ENCODE measurements at places on chromosomes 3 and 15.

DNA sequence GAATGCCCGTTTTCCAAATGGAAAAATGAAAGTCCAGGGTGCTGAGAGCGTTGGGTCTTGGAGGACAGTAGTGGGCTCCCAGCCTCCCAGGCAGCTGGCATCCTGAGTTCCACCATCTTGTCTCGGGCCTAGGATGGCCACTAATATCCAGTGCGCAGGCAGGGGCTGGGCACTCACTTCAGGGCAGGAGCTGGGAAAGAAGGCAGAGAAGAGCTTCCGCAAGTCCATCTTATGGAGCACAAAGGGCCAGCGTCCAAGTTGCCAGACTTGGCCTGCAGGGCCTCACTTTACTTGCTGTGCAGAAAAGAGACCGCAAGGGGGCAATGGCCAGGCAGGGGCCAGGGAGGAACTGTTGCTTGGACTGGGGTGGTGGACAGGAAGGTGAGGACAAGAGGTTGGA, 46.1 kb downstream of the IQSEC1 start:
- DNase-seq, result no peak

- no peak for DNase-seq
Observed at GRCh38 chr15:88894819-88895767, at the start of gene HAPLN3. Gene HAPLN3 (minus strand): TSS chr15:88895544. CDS start chr15:88887298, 8,246 bp downstream.

DNA sequence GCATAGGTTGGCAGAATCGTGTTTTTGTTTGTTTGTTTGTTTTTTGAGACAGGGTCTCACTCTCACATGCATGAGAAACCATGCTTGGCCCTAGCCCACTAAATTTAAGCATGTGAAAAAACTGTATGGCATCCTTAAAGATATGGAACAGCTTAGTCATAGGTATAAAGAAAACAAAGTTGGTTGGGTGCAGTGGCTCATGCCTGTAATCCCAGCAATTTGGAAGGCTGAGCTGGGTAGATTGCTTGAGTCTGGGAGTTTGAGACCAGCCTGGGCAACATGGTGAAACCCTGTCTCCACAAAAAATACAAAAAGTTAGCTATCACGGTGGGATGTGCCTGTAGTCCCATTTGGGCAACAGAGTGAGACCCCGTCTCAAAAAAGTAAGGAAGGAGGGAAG, 25.2 kb downstream of the EXD1 start:
- no peak for DNase-seq

DNA sequence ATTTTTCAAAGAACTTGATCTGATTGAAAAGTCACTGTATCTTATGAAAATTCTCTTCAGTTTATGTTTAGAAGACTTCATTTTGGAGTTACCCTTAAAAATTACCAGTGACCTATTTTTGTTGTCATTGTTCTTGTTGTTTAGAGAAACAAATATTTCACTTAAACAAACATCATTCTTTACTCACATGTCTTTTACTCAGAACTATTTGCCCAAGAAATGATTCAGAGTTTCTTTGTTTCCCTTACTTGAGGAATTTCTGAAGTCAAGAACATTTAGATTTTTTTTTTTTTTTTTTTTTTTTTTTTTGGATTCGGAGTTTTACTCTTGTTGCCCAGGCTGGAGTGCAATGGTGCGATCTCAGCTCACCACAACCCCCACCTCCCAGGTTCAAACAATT, 259.6 kb upstream of the UBE2E1 start:
- DNase-seq, result no peak

DNA sequence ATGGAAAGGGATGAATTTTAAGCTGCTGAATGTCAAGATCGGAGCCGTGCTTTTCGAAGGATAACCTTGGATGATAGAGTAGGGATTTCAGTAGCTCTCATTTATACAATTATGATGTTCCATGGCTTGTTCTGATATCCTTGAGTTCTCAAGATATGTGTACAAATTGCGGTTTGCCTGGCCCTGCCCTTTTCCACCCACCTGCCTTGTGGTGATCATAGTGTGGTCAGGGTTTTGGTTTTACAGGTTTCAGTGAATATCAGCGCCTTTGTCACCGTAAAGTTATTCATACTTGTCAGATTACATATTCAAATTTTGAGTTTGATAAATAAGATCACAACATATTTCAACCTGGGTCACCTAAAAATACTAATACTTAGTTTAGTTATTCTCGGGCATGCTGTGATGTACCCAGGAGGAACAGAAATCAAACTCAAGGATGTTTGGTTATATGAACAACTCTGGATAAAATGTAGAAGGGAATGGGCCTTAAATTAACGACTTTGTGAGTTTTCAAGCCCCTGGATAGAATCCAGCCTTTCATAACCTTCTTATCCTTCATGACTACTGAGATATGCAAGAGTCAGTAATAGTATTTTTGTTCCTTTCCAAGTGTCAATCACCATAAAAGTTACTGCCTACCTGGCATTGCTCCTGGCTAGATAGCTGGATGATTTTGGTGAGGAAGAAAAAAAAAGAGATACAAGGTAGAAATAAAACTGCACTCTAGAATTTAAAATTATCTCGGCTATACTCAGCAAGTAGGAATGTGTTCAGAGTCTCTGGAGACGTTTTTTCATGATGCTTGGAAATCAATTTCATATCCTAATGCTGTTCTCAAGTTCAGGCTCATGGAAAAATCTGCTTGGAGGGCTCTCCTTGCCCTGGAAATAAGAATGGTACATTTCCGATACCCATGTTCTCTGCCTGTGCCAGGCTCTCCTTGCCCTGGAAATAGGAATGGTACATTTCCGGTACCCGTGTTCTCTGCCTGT, 209.2 kb upstream of the TPRG1 start:
- no peak for DNase-seq

- no peak for DNase-seq
Observed at GRCh38 chr3:16011376-16011775, 163.1 kb upstream of the GALNT15 start.

DNA sequence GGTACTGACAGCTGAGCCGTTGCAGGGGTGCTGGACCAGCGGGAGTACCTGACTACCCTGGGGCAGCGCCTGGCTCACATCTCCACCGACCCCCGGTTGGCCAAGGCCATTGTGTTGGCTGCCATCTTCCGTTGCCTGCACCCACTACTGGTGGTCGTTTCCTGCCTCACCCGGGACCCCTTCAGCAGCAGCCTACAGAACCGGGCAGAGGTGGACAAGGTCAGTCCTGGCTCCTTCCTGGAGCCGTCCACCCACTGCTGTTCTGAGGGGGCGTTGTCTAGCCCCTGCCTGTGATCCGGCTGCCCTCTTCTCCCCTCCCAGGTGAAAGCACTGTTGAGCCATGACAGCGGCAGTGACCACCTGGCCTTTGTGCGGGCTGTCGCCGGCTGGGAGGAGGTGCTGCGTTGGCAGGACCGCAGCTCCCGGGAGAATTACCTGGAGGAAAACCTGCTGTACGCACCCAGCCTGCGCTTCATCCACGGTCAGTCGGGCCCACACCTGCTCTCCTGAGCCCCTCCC, 45.7 kb downstream of the DHX30 start:
- no peak for DNase-seq

DNA sequence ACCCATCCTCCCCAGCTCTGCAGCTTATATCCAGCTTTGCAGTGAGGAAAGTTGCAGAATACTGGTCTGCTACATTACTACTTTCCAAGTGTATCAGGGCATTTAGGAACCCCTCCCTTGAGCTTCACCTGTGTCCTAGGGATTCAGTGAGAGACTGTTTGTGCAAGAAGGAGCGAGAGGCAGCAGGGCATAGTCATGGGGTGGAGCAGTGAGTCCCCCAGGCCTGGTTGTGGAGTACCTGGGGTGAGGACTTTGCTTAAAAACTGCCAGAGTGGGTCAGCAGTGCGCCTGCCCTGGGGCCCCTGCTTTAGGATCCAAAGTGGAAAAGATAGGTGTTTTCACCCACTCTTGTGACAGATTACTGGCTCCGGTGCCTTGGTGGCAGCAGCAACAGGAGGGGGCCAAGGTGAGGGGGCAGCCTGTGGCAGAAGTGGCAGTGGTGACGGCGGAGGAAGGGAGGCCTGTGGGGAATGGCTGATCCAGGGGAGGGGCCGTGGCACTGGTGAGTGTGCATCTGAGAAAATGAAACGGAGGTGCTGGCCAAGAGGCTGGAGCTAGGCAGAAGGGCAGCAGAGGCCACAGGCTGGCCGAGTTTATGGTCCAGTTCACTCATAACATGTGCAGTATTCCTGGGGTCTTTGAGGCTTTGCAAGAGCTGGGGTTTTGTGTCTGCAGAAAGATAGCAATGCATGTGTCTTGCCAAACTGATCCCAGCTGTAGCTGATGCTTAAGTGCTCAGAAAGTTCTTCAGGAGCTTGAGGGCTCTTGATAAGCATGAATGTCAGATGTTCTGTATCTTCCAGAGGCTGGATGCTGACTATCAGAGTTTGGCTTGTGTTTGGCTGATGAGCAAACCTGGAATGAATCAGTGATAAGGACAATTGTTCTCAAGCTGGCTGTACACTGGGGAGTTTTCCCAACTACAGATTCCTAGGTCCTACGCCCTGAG, 43.4 kb downstream of the GOLGA6A start:
- DNase-seq, result no peak

DNA sequence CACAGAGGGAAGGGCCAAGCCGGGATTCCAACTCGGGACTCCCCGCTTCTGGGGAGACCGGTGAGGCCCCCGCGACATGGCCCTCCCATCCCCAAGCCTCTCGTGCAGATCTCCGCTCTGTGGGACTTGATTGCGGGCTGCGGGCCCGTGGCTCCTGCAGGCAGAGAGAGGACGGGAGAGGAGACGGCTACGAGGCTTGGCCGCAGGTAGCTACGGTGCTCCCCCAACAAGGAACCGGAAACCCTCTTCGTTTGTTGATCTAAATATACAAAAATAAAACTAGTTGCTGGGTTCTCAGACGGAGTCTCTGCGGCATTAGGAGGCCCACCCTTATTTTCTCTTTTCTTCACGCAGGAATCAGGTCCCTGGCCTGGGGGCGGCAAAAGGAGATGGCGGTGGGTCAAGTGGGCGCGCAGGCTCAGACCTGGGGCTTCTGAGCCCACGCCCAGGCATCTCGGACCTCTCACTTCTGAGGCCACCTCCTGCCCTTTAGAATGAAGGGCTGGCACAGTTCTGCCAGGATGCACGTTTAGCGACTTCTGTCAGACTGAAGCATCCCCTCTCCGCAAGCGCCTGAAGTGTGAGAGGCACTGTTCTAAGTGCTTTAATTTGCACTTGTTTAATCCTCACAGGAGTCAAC, 10.9 kb downstream of the GNB5 start:
- DNase-seq, result no peak

GRCh38 chr3:155664925-155665695, 79.8 kb downstream of the PLCH1 start:
- DNase-seq, result peak; percentile 63

- DNase-seq, result no peak
Observed at GRCh38 chr15:90807786-90808086, 60.7 kb upstream of the FURIN start.

DNA sequence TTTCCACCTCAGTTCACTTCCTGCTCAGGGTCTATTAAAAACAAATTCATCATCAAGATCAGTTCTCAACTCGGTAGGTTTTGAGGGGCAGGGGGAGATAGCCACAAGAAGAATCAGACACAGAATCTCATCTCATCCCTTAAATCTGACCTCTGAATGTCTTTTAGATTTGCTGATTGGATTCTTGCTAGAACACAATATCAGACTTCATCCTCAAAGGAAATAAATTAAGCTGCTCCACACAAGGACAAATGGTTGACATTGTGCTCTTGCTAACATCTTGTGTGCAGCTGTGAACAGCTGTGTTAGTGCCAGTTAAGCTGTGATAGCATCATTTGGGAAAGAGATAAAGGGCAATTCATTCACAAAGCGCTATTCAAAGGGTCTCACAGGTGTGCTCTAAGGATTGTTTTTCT, 184.0 kb upstream of the ADAMTS9 start:
- DNase-seq, result no peak

DNA sequence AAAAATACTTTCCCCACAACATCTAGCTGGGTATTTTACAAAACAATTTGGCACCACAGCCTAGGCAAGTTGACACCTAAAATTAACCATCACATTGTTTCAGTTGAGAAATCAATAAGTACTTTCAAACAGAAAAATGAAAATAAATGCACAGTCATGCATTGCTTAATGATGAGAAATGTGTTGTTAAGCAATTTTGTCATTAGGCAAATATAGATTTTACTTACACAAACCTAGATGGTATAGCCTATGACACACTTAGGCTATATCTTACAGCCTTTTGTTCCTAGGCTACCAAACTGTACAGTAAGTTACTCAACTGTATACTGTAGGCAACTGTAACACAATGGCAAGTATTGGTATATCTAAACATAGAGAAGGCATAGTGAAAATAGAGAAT, 608.6 kb upstream of the BCHE start:
- no peak for DNase-seq

DNA sequence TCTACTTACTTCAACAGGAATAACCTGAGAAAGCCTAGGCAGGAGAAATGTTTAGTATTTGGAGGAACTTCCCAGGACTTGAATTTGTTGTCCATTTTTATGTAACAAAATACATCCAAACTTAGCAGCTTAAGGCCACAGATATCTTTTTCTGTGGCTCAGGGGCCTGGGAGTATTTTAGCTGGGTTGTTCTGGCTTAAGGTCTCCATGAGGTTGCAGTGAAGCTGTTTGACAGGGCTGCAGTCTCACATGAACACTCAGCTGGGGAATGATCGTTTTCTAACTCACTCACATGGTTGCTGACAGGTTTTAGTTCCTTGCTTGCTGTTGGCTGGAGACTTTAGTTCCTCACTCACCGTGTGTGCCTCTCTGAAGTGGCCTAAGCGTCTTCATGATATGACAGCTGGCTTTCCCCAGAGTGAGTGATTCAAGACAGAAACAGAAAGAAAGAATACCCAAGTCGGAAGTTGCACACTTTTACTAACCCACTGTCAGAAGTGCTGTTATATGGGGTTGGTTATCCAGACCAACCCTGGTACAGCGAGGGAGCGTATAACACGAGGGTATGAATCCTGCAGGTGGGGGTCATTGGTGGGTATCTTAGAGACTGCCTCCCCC, 229.7 kb upstream of the TBL1XR1 start:
- no peak for DNase-seq

DNA sequence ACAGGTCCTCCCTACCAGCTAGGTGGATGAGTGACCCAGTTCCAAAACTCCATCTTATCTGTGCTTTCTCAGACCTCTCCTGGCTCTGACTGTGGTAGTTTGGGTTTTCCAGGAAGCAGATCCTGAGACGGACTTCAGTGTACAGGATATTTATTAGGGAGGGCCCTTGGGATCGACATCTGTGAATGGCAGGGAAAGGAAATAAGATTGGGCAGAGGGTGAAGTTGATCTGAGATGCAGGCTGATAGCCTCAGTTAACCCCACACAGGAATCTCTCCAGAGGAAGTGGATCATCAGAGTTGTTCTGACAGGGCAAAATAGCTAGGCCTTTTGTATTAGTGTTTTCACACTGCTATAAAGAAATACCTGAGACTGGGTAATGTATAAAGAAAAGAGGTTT, 16.7 kb upstream of the MAPK6 start:
- no peak for DNase-seq

- no peak for DNase-seq
Observed at GRCh38 chr15:26864664-26865191, 2.1 kb upstream of the GABRA5 start.
